ENCODE measurements at places on chromosomes 6 and 20. TPM values are rescaled to one million over a fixed set of nuclear protein-coding genes. Genes with fewer than 3 reads are reported as not detected.

Gene FUT9
- not detected for total RNA-seq

Gene BANF2
- not detected for total RNA-seq

Gene NINL
- 3.8 TPM for total RNA-seq

Gene DEK
- total RNA-seq, result 204 TPM

Gene GRM4
- not detected for total RNA-seq

Gene SALL4
- total RNA-seq, result not detected

Gene PRSS16
- total RNA-seq, result 1.1 TPM

Gene LY86
- 22.1 TPM for total RNA-seq

Gene CCN6
- not detected for total RNA-seq

Gene ARMH2
- total RNA-seq, result 2.4 TPM

Gene HLA-B
- total RNA-seq, result 4,376 TPM

Gene C6orf15
- total RNA-seq, result not detected

Gene VARS2
- 32.9 TPM for total RNA-seq

Gene RIMS4
- not detected for total RNA-seq
